ENCODE measurements at places on chromosomes 3 and 15.

GRCh38 chr15:58519516-58519915 is 87.7 kb downstream of the LIPC start:
- DNase-seq, result no peak

DNA sequence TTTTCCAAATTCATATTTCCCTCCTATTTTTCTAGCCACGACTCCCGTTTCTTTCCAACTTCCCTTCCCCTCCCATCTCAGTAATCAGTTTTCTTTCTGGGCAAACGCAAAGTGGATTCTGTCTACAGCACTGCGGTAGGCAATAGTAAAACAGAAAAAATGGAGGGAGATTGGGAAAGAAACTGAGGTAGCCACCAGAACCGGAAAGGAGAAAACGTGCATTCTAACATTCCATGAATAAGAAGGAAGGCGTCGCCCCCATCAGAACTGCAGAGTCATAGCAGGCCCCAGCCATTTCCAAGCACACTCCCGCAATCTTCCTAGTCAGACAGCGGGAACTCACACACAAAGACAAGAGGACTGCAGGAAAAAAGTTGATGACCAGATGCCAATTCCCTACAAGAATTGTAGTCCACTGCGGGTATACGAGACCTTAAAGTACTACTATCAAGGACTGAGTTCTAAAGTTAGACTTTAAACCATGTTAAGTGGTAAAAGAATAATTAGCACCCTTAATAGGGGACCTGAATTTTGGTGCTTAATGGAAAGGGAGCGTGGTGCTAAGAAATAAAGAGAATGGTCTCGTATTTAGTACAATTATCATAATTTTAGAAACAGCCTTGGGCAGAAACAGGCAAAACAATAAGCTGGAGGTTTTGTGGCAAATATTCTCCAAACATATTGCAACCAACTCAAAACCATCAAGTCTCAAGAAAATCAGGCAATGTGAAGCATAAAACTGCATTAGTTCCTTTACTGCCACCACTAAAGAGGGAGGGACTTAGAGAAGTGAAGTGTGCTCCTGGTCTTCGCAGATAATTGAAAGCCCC is 1.4 kb downstream of the PFN2 start:
- peak; percentile 82 for DNase-seq

DNA sequence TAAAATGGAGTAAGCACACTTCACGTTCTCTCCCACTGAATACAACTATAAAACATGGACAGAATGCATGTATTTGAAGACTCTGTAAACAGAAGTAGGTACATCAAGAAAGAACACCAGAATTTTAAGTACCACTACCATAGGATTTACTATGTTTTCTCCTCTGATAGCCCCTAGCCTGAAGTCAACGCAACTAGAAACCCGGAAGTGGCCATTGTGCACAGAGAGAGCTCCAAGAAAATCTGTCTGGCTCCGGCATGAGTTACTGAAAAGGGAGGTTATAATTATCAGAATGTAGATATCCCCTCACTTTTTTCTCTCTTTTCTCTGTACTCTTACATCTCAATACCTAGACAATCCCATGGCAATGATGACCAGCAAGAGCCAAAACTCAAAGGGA is 23.8 kb downstream of the KBTBD12 start:
- DNase-seq, result no peak

- no peak for DNase-seq
Measured at GRCh38 chr15:58489289-58490085, 57.7 kb downstream of the LIPC start.

DNA sequence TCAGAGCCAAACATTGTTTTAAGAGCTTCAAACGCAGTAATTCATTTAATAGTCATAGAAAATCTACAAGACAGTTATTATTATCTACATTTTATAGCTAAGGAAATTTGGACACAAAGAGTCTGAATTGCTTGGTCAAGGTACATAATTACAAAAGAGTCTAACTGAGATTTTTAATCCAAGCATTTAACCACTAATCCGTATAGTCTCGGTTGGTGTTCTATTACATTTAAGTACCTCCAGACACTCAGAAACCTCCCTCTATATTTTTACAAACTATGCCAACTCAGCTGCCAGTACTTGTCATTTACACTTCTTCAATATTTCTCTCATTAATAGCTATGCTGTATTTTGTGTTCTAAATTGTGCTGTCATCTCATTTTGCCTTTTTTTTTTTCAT is 240.2 kb upstream of the PLSCR5 start:
- no peak for DNase-seq

DNA sequence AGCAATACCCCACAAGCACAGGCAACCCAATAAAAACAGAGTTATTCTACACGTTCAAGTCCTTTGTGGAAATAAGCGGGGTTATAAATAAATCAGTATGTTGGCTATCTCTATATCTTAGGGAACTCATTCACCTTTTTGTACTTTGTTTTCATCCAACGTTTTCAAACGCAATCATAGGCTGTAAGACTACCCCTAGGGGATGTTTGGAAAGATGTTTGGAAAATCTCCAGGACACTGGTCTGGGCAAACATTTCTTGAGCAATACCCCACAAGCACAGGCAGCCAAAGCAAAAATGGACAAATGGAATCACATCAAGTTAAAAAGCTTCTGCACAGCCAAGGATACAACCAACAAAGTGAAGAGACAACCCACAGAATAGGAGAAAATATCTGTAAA is 70.1 kb downstream of the CLDN11 start:
- peak; percentile 93 for DNase-seq

DNA sequence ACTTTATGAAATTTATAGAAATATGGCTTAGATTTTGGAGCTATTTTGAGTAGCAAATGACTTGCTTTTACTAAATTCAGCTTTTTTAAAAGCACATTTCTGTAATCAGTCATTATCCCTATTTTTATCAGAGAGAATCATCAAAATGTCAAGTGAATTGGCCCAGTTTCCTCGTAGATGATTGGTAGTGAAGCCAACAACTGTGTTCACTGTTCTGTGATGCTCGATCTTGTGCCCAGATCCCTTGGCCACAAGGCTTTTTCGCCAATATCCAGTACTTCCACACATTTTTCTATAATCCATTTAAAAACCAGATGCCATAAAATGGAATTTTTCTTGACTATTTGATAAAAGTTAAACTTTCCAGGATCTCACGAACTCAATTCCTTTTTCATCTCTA is 336.5 kb downstream of the ZNF385D start:
- DNase-seq, result no peak

DNA sequence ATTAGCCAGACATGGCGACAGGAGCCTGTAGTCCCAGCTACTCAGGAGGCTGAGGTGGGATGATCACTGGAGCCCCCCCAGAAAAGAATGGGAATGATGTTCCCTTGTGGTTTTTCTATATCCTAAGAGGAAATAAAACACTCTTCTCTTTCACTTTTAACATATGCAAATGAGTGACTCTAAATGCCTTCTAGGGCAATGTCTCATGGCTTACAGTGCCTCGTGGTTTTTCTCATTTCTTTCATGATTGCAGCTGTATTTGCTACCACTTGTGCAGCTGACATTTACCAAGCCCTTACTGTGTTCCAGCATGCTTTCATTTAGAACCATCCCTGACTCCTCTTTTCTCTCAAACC is 26.4 kb downstream of the STOML1 start:
- DNase-seq, result peak; percentile 59

GRCh38 chr15:44215594-44215993 is 20.5 kb upstream of the FRMD5 start:
- peak; percentile 90 for DNase-seq

- DNase-seq, result no peak
Measured at GRCh38 chr3:169342652-169343505, 320.6 kb downstream of the MECOM start.

- peak; percentile 35 for DNase-seq
Measured at GRCh38 chr3:120552184-120553172, 43.7 kb upstream of the NDUFB4 start.

DNA sequence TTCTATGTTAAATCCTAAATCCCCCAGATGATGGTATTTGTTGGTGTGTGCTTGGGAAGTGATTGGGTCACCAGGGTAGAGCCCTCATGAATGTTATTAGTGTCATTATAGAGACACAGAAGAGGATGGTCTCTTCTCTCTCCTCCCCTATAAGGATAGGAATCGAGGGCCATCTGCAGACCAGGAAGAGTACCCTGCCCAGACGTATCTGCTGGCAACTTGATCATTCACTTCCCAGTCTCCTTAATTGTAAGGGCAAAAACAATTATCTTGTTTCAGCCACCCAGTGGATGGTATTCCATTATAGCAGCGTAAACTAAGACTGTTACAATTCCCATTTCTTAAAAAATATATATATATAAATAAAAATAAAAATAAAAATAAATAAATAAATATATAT is 892.2 kb downstream of the SI start:
- no peak for DNase-seq

GRCh38 chr15:86647810-86648440 is 568.3 kb downstream of the AGBL1 start:
- DNase-seq, result no peak

DNA sequence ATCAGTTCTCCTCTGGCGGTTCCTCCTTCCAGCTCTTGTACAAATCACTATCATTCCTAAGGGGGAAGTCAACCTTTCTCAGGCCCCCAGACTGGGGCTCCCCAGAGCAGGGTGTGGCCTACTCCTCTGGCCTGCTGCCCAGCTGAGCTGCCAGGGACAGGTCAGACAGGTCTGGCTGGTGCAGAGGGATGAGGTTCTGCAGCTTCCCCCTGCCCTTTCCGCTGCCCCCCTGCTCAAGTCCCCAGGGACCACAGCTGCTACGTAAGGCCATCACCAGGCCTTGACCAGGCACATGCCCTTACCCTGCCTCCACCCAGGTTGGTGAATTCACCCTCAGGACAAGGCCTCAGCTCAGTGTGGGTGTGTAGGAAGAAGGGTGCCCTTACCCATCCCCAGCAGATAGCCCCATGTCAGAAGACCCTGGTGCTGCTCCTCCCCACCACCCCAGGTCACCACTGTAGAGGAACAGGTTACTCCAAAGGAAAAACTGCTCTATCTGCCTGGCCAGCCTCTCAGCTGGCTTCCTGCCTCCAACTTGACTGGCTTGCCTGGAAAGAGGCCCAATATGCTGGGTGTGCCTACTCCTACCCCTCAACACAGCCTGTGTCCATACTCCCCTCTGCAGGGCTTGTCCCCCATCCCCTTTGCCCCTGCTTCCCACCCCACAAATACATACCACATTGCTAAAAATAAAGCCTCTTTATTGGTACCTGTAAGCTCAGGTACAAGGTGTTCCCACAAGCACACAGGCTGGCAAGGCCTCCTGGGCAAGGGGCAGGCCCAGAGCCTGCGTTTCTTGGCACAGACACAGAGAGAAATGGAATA is 12.0 kb downstream of the CSRNP1 start:
- peak; percentile 39 for DNase-seq

GRCh38 chr15:69973102-69973714 is 124.5 kb downstream of the TLE3 start:
- peak; percentile 57 for DNase-seq

DNA sequence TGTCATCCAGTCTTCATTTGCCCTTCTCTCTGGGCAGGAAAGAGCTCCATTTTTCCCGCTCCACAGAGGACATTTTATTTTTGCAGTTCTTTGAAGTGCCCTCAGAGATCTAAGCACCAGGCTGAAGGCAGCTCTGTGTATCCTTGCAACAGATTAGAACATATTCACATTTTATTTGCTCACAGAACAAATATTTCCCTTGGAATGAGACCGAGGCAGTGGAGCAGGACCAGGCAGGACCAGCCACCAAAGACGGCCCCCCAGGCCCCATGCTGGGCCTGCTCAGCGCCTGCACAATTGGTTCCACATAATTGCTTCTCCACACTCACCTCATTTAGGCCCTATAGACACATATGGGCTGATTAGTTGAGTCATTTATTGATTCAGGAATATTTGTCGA is 15.7 kb upstream of the ETV5 start:
- no peak for DNase-seq

GRCh38 chr3:111238885-111239284 is 167.3 kb downstream of the NECTIN3 start:
- DNase-seq, result no peak

- peak; percentile 46 for DNase-seq
Measured at GRCh38 chr3:135106445-135106844, 311.4 kb downstream of the EPHB1 start.

- peak; percentile 69 for DNase-seq
Measured at GRCh38 chr15:62607643-62608042, 434.9 kb upstream of the TPM1 start.

DNA sequence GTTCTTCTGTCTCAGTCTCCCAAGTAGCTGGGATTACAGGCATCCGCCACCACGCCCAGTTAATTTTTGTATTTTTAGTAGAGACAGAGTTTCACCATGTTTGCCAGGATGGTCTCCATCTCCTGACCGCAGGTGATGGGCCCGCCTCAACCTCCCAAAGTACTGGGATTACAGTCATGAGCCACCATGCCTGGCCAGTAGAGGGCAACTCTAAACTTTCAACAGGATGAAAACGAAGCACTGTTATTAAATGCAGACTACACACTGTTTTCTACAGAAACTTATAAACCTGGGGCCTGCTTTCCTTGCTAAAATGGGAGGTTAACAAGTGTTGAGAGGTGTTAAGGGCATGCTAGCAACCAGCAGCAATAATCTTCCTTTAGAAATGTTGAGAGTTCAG is 7.6 kb downstream of the ARPC4 start:
- no peak for DNase-seq

GRCh38 chr15:99275525-99276128 is 24.3 kb downstream of the LRRC28 start:
- DNase-seq, result no peak

GRCh38 chr3:22836131-22836530 is 367.0 kb upstream of the UBE2E2 start:
- no peak for DNase-seq

DNA sequence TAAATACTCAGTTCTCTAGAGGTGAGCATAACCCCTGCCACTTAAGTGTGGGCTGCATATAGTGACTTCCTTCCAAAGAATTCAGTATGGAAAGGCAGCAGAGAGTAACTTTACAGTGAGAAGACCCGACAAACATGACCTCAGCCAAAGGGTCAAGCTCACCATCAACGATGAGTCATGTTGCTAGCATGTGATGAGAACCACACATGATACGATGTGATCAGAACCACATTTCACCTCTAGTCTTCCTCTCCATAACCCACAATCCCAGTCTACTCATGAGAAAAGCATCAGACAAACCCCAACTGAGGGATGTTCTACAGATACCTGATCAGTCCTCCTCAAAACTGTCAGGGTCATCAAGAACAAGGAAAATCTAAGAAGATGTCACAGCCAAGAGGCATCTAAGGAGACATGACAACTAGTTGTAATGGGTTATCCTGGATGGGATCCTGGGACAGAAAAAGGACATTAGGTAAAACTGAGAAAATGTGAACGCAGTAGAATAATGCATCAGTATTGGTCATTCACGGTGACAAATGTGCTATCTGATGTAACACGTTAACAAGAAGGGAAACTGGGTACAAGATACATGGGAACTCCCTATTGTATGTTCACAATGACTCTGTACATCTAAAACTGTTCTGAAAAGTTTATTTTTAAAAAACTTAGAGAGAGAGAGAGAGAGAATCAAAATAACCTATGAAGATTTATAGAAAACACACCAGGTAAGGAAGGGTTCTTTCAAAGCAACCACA is 28.3 kb downstream of the SEC61A1 start:
- peak; percentile 99 for DNase-seq

DNA sequence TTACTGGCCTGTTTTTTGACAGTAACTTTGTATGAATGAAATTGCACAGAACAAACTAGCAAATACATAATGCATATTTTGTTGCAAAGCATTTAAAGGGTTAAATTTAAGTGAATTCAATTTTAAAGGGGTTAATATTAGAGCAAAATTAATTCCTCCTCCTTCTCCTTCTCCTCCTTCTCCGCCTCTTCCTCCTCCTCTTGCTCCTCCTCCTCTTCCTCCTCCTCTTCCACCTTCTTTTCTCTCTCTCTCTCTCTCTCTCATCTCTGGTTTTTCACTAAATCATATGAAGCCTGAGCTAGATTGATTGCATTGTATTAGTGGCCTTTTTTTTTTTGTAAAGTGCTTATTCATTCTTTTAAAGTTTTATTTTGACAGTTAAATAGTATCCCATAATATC is 154.5 kb downstream of the THRB start:
- no peak for DNase-seq

Measured in fibroblast of mammary gland (primary cell).